Cerebellum (tissue), 4 donors: ENCODE measurements at places on chromosomes 3 and 15.

DNA sequence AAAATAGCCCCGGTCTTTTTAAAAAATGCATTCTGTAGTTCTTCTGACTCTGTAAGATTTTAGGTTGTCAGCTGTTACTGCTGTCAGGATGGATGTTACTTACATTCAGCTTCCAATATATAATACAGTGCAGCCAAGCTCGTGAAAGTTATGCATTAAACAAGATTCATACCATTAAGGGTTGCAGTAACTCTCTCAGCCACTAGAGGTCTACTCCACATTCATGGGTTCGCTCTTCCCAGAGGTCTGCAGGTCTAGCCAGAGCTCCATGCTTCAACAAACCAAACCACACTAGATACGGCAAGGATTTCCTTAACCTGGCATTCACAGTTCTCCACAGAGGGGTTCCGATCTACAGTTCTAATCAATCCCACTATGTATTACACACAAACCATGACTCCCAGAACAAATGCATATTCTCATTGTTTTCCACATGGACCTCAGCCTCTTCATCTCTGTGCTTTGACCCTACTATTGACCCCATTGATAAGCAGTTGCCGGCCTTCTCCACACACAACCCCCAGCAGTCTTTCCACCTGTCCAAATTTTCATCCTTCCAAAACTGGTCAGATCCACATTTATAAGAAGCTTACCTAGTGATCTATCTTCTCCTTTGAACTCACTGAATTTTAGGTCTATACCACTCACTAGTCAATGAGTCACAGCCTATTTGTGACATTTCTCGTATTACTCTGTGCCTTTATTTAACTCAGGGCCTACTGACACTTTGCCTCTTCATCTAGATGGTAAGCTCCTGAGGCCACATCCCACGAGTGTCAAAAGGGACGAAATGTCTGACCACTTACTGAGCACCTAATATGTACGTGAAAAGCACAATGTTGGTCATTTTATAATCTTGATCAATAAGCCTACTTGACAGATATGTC, 33.7 kb downstream of the RORA start:
- DNase-seq: no peak

GRCh38 chr3:160473978-160474377, 24.4 kb upstream of the TRIM59 start:
- no peak for DNase-seq

GRCh38 chr15:66503780-66504562, 684 bp downstream of the RPL4 start:
- DNase-seq: no peak

- no peak for DNase-seq
Observed at GRCh38 chr15:69701198-69701597, 248.6 kb downstream of the RPLP1 start.

- DNase-seq: no peak
Observed at GRCh38 chr3:19934098-19934566, at the start of gene EFHB. EFHB (minus strand) TSS chr3:19934217; CDS start chr3:19934018, 199 bp downstream.

DNA sequence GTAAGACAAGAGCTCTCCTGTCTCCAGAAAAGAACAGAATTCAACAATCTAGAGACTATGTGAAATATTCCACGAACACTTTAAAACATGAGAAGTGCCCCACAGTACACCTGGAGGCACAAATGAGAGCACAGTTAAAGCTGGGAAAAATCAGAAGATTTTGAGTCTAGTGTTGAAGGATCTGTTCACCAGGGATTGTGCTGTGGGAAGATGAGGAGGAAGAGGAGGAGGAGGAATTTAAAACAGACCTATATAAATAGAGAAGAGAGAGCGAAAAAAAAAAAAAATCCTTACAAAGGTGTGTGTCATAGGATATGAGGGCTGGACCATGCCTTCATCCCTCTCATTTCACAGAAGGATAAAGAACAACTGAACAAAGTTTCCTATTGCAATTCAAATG, 361.0 kb upstream of the SEMA6D start:
- no peak for DNase-seq

GRCh38 chr15:40525855-40526254, 39.0 kb downstream of the CCDC32 start:
- no peak for DNase-seq

- no peak for DNase-seq
Observed at GRCh38 chr15:69742361-69742760, 289.7 kb downstream of the RPLP1 start.
